Muscle of leg (tissue), 16 donors: ENCODE measurements at places on chromosomes 6 and 20. TPM values are rescaled to one million over a fixed set of nuclear protein-coding genes. Genes with fewer than 3 reads are reported as not detected.

- H3K27ac ChIP-seq = peak overlapping the region; percentile 92
- H3K4me1 ChIP-seq = peaks cover 27% of the 10 kb centered on the region
- no peaks in the 10 kb centered on the region for H3K27me3 ChIP-seq
- H3K4me3 ChIP-seq = no peak overlapping the region
- no peaks in the 10 kb centered on the region for H3K36me3 ChIP-seq
These were observed 34.2 kb upstream of the B4GALT5 start for GRCh38 chr20:49747707-49748524.

- H3K36me3 ChIP-seq = peaks cover 35% of the 10 kb centered on the region
- no peak overlapping the region for H3K27ac ChIP-seq
- no peak overlapping the region for H3K4me3 ChIP-seq
- H3K4me1 ChIP-seq = no peaks in the 10 kb centered on the region
These were observed 30.7 kb downstream of the STK38 start for GRCh38 chr6:36516559-36516958.

- H3K27me3 ChIP-seq = no peaks in the 10 kb centered on the region
- H3K4me1 ChIP-seq = peaks cover 29% of the 10 kb centered on the region
- peak; percentile 63 for DNase-seq
- H3K4me3 ChIP-seq = no peak overlapping the region
These were observed 108.5 kb upstream of the KCNK16 start for GRCh38 chr6:39430871-39431523.

DNA sequence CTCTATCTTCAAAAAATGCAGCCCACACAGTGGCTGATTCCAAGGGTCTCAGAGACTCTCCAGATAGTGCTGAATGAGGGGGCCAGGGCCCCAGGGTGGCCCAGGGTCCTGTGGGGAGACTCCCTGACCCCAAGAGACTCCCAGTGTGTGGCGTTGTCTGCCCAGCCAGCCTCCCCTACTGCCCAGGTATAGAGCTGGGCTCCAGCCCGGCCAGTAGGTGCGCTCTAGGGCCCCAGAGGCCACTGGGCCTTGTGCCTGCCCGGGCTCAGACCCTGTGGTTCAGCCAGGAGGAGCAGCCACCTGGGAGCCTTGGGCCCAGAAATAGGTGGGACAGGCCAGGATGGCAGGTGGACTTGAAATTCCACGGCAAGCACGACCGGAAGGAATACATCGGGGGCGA is 30.3 kb upstream of the GATA5 start:
- H3K27ac ChIP-seq = peak overlapping the region; percentile 83
- H3K4me1 ChIP-seq = peaks cover 72% of the 10 kb centered on the region
- H3K36me3 ChIP-seq = no peaks in the 10 kb centered on the region
- H3K27me3 ChIP-seq = peaks cover 5% of the 10 kb centered on the region
- no peak for DNase-seq

DNA sequence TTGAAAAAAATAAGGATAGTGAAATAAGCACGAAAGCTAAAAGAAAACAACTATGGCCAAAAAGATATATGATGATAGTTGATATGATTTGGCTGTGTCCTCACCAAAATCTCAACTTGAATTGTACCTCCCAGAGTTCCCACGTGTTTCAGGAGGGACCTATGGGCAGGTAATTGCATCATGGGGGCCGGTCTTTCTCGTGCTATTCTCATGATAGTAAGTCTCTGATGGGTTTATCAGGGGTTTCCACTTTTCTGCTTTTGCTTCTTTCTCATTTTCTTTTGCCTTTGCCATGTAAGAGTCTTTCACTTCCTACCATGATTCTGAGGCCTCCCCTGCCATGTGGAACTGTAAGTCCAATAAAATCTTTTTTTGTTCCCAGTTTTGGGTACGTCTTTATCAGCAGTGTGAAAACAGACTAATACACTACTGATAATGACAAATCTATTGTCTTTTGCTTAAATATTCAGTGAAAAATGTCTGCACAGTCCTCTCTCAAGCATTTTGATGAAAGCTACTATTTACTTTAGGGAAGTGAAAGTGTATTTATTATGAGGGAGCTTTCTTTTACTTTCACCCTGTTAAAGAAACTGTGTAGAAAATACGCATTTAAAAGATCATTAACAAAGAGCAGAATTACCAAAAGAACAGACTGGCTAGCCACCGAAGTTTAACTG is 389.1 kb downstream of the HTR1B start:
- DNase-seq = no peak
- no peak overlapping the region for H3K4me3 ChIP-seq
- H3K36me3 ChIP-seq = no peaks in the 10 kb centered on the region
- H3K4me1 ChIP-seq = no peaks in the 10 kb centered on the region
- no peaks in the 10 kb centered on the region for H3K27me3 ChIP-seq

DNA sequence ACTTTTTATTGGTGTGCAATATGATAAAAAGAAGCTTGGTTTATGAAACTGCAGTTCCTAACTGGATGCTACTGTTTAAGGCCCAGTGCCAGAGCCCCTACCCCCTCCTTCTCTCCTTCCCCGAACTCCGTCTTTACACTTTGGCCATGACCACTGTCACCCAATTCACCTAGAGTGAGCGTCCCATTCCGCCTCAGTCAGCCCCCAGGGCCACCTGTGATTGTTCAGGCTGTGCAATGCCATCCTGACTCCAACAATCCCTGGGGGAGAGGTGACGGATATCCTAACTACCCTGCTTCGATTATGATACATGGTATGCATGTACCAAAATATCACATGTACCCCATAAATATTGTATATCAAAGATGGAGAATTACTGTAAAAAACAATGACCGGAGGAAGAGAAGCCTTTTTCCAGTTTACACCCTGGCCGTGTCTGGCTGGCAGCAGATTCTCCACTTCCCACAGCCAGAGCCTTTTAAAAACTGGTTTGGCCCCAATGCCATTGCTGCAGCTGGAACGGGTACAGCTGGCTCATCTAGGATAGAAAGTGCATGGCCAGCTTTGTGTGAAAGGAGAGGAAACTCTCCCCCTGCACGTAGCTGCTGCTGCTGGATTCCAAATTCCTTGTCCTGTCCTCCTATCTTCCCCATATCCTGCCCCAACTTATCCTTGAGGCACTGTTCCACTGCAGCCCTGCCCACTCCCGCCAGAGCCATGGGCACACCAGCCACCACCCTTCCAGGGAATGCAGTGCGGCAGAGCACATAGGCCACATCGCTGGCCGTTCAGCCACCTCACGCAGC is 99.7 kb downstream of the JPH2 start:
- no peak overlapping the region for H3K27ac ChIP-seq
- H3K4me1 ChIP-seq = peaks cover 23% of the 10 kb centered on the region
- no peaks in the 10 kb centered on the region for H3K27me3 ChIP-seq
- peak; percentile 59 for DNase-seq

GRCh38 chr6:16146028-16146427 is 17.1 kb downstream of the MYLIP start:
- peaks cover 62% of the 10 kb centered on the region for H3K36me3 ChIP-seq
- no peaks in the 10 kb centered on the region for H3K27me3 ChIP-seq
- H3K4me1 ChIP-seq = peaks cover 19% of the 10 kb centered on the region
- no peak overlapping the region for H3K4me3 ChIP-seq

DNA sequence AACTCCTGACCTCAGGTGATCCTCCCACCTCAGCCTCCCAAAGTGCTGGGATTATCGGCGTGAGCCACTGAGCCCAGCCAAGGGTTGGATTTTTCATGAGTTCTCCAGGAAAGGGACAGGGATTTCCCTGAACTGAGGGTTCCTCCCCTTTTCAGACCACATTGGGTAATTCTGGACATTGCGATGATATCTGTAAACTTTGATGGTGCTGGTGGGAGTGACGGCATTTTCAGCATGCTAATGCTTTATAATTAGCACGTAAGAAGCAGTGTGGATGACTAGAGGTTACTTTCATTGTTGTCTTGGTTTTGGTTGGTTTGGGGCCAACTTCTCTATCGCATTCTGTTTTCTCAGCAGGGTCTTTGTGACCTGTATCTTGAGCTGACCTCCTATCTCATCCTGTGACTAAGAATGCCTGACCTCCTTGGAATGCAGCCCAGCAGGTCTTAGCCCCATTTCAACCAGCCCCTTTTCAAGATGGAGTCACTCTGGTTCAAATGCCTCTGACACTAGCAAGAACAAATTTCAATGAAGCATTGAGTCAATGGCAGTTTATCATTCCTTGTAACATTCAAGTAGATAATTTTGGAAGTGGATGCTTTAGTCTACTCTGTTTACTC is 156.5 kb downstream of the TTLL2 start:
- H3K36me3 ChIP-seq = no peaks in the 10 kb centered on the region
- H3K4me3 ChIP-seq = no peak overlapping the region
- peaks cover 9% of the 10 kb centered on the region for H3K4me1 ChIP-seq
- DNase-seq = no peak

DNA sequence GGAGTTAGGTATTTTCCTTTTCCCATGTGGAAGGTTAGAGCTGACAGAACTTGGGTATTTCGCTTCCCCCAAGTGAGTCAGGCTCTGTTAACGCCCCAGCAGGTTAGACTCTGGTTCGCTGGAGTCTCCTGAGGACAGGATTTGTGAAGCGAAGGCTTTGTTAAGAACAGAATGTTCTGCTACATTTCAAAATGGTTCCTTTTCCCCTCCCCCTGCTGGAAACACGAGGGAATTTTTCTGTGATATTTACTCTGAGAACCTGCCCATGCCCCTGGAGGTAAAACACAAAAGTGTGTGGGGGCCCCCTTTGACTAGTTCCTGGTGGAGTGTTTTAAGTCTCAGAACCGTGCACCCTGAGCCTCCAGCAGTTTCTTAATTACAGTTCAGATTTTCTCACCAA is 731.4 kb upstream of the CITED2 start:
- peak; percentile 10 for DNase-seq
- no peak overlapping the region for H3K4me3 ChIP-seq
- H3K4me1 ChIP-seq = no peaks in the 10 kb centered on the region
- H3K27ac ChIP-seq = no peak overlapping the region
- no peaks in the 10 kb centered on the region for H3K27me3 ChIP-seq

The ADAM33 gene
- total RNA-seq = 52.8 TPM

The HLA-DRB1 gene
- total RNA-seq = 16.8 TPM
